ENCODE measurements at places on chromosomes 7 and 10.
A peak's percentile ranks its signal among the peaks of the same experiment; 100 is the strongest.

DNA sequence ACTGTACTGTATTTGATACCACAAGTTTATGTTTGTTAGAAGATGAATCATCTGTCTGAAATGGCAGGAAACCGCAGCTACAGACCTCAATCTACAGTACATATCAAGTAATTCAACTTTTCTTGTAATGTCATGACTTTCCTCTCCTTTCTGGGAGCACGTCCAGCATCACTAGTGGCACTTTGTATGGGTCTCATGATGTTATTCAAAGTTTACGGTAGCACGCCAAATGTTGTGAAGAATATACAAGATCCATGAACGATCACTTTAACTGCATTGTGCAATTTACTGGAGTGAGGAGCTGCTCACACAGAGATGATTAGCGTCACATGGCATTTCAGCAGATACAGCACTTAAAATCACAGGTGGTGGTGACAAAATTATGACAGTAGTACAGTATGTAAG, 257.8 kb upstream of the GNAI1 start:
- DNase-seq = no peak

GRCh38 chr7:143280160-143280559, 4.6 kb upstream of the TMEM139 start:
- DNase-seq = no peak

GRCh38 chr7:157711353-157711888, 374.6 kb downstream of the DNAJB6 start:
- no peak for DNase-seq

DNA sequence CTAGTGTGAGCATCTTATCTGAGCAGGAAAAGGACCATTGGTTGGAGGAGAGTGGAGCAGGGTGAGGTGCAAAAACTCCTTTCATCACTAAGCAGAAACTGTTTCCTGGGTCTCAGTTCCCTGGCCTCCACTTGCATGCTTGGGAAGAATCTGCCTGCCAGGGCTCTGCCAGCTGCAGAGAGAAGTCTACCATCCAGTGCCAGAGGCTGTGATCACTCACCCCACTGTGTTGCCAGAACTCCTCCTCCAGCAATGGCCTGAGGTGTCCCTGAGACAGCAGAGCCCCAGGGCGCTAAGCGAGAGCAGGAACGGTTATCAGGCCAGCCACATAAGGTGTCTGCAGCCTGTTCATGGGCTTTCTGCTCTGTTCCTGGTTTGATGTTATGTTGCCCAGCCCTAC, 991.4 kb downstream of the CCSER2 start:
- DNase-seq = no peak

DNA sequence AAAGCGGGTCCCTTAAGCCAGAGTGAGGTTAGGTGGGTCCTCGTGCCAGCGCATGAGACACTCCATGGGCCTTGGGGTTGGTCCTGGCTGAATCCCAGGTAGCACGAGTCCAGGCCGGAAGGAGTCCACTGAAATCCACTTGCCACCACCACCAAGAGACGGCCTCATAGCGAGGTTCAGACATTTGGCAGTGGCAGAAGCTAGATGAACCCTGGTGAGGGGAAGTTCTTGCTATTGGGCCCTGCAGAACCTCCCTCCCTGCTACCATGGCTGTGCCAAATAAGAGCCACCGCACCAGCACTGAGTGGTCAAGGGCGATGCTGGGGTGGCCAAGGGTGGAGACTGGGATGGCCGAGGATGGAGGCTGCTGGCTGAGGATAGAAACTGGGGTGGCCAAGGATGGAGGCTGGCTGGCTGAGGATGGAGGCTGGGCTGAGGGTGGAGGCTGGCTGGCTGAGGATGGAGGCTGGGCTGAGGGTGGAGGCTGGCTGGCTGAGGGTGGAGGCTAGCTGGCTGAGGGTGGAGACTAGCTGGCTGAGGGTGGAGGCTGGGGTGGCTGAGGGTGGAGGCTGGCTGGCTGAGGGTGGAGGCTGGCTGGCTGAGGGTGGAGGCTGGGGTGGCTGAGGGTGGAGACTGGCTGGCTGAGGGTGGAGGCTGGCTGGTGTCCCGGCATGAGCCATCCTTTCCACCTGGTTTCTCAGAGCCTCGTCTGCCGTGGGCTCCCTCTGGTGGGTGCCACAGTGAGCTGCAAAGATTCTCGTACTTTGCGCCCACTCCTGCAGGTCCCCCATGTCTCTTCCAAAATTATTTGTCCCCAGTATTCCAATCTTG, 88.2 kb downstream of the ELFN1 start:
- DNase-seq = no peak

GRCh38 chr10:1534820-1535219, 202.5 kb downstream of the ADARB2 start:
- DNase-seq = no peak

- DNase-seq = no peak
Measured at GRCh38 chr10:43316988-43317387, 50.1 kb upstream of the RASGEF1A start.

DNA sequence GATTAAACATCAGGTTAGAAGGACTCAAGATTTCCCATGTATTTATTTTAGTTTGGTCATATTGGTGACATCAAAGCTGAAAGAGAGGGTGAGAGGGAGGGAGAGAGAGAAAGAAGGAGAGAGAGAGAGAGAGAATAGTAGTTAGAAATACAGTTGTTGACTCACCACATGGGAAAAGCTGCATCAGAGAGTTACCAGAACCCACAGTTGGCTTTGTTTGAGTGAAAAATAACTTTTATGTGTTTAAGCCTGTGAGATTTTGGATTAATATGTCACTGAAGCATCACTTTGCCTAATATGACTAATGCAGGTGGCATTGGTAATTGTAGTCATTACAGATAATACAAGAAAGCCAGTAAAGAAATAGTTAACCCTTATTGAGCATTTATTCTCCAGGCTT, 303.9 kb downstream of the REEP3 start:
- DNase-seq = no peak

DNA sequence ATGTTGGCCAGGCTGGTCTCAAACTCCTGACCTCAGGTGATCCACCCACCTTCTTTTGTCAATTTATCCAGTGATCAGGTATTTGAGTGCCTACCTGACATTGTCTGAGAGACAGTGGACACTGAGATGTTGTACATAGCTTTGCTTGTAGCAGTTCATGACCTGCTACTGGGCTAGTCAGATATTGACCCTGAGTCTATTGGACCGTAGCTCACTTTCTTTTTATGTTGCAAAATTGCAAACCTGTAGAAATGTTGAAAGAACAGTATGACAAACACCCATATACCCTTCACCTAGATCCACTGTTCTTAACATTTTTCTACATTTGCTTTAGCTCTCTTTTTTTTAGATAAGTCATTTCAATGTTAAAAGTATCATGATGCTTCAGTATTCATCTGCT, 410.4 kb upstream of the GALNT17 start:
- no peak for DNase-seq

DNA sequence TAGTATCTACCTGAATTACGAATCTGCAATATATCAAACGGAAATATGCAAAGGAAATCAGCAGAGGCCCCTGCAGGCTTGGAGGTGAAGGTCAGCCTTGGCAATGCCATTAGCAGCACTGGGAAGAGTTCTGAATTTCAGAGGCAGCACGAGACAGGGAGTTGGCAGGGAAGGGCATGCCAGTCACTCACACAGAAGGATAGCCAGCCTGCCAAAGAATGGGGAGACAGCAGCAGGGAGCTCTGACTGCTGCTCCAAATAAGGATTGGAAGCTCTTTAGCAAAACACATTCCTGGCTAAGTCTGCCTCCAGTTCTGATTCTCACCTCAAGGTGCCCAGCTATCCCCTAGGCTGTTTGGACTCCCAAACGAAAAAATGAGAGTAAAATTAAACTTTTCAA, 188.0 kb downstream of the PDE1C start:
- DNase-seq = no peak

- no peak for DNase-seq
Measured at GRCh38 chr10:34814223-34814912, 728 bp downstream of the PARD3 start.

DNA sequence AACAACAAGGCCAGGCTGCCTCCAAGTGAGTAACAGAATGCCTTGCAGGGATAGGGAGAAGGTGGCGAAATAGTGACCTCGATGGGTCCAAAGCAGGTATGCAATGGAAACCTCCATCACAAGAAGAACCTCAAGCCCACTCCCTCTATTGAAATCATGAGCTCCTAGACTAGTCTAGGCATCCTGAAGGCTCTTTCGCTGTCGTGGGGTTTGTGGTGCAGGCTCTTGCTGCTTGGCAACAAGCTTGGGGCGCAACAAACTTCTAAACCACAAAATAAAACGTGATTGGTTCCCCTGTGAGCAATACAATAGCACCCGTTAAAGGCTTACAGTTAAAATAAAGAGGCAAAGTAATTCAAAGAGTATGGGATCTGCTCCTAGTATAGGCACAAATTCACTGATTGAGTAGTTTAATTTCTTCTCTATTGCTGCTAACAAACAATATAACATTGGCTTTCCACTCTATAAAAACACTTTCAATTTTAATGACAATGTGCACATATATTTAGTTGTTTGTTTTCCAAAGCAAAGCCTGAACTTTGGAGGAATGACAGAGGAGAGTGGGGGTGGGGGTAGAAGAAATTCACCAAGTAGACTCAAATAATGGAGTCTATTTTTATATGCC, 64.1 kb downstream of the C10orf67 start:
- no peak for DNase-seq

- no peak for DNase-seq
Measured at GRCh38 chr7:27364344-27364758, 121.7 kb downstream of the EVX1 start.

DNA sequence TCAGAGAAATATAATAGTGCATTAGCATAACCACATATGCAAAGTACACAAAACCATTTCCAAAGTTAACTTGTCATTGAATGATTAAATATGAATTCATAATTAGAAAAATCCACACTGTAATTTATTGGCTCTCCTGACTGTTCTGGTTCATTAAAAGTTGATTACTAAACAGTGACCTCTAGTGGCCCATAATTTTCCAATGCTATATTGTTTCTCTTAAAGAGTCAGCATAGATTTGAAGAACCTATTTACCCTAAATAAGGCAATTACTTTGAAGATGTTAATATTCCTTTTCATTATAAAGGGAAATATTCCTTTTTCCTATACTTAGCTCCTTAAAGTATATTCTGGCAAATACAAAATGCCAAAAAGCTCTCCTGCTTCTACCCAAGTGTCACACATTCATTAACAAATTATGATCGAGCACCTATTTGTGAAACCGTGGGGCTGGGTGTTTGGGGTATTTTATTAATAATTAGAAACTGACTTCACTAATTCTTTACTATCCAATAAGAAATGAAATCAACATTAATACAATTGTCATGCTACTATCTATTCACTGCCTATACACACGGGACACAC, 86.2 kb downstream of the HIBADH start:
- no peak for DNase-seq

GRCh38 chr10:53601260-53601875, 828.8 kb upstream of the MBL2 start:
- DNase-seq = peak; percentile 2

DNA sequence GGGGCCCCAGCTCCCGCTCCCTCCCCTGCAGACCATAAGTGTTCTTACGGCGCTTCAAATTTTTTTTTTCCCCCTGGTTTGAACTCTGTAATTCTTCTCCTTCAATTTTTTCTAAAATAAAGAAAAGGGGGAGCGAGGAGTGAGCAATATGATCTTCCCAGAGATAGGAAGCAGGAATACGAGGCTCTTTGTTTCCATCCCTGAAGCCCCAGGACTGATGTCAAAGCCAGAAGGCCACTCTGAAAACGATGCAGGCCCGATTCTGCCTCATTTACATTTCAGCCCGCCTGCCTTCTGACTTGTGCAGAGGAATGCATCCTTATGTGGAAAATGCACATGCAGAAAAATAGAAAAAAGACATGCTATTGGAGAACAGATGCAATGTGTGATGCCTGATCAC, 401.5 kb upstream of the MKI67 start:
- DNase-seq = no peak

DNA sequence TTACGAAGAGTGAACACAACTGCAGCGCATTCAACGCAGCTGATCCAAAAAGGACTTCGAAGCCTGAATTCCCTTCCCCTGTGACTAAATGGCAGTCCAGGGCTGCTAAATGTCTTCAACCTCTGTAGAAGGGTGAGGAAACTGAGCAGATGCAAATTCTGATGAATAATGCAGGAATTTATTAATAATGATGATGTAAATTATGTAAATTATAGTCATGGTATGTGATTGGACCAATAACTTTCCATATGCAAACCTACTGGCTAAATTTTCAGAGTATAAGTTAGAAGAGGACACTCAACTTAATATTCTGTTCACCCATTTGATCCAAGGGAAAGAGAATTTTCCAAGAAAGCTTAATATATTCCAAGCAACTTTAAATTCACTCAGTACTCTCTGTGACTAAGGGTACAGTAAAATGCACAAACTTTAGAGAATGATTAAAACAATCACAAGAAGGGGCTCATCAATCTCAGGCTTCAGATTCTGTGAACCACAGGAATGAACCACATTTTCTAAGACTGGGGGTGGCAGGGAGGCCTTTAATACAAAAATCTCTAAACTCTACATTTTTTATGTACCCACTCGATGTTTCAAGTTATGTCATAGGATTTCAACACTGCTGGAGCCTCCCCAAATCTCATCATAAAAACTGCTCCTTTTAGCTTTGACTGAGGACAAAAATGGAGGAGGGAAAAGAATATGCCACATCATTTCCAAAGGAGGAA, 3.5 kb downstream of the FGFR2 start:
- DNase-seq = no peak

GRCh38 chr10:44647877-44648542, 263.1 kb upstream of the CXCL12 start:
- no peak for DNase-seq

- DNase-seq = no peak
Measured at GRCh38 chr10:109306698-109307097, 616.6 kb downstream of the XPNPEP1 start.

DNA sequence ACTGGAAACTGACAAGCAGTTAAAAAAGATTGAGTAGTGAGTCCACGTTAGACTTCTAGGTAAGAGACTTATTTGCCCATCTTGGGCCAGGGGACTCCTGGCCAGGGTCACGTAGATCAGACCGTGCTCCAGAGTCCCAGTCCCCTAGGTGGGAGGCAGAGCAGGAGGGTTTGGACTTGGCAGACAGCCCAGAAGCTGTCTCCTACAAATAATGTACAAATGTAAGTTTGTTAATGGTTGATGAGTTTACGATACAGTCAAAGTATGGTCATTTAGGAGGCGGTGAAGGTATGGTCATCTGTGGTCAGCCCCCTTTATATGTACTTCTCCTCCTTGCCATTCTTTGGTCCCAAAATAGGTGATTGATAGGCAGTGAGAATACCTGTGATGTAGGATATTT, 28.2 kb downstream of the INPP5F start:
- no peak for DNase-seq

DNA sequence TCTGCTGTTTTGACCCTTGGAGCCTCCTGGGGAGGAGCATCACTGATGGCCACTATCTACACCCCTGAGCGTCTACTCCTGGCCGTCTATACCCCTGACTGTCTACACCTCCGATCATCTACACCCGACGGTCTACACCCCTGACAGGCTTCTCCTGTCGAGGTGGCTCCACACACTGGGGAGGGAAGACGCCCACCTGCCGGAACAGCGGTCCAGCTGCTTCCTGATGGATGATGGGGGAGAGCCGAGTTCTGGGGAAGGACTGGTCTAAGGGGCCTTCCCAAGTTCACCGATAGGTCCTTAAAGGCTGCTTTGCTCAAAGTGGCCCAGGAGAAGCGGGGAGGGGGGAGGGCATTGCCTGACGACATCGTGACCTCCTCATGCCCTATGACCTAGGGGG, 39.4 kb downstream of the GBX1 start:
- no peak for DNase-seq

GRCh38 chr10:12375076-12375504, 25.7 kb downstream of the CAMK1D start:
- DNase-seq = no peak
